ENCODE measurements at places on chromosomes 5 and 9.
A peak's percentile ranks its signal among the peaks of the same experiment; 100 is the strongest.

GRCh38 chr9:126763130-126763764, 41.6 kb upstream of the ZBTB43 start:
- no peak for DNase-seq

GRCh38 chr9:134024214-134024792, 978 bp upstream of the BRD3OS start:
- DNase-seq: no peak

DNA sequence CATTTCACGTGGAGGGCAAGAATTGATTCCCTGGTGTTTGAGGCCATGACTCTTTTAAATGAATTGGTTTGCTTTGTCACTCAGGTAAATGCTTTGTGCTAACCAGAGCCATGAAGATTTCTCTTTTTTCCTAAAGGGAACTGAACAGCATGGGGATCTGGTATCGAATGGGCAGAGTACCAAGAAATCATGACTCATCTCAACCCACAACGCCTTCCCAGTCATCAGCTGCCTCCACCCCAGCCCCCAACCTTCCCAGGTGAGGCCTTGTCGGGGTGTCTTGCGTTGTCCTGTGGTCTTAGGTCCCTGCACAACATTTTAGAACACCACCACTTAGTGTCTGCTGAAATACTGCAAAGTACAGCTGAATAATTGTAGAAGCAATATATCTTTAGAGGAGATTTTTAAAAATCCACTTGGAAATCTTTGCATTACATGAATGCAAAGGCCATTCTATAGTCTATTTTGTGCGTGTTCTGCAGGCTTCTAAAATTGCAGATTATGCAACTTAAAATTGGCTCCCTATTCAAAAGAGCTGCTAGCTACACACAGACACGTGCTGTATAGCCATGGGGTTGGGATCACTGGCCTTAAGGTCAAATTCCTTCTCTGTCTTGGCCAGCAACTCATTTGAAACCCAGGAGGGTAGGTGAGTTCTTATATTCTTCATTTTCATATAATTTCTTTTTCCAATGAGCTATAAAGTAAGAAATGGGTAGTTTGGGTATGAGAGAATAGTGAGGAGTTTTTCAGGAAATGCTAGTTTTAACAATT, 69.0 kb downstream of the MVB12B start:
- no peak for DNase-seq

GRCh38 chr5:109901628-109901981, 211.9 kb downstream of the MAN2A1 start:
- DNase-seq: no peak

DNA sequence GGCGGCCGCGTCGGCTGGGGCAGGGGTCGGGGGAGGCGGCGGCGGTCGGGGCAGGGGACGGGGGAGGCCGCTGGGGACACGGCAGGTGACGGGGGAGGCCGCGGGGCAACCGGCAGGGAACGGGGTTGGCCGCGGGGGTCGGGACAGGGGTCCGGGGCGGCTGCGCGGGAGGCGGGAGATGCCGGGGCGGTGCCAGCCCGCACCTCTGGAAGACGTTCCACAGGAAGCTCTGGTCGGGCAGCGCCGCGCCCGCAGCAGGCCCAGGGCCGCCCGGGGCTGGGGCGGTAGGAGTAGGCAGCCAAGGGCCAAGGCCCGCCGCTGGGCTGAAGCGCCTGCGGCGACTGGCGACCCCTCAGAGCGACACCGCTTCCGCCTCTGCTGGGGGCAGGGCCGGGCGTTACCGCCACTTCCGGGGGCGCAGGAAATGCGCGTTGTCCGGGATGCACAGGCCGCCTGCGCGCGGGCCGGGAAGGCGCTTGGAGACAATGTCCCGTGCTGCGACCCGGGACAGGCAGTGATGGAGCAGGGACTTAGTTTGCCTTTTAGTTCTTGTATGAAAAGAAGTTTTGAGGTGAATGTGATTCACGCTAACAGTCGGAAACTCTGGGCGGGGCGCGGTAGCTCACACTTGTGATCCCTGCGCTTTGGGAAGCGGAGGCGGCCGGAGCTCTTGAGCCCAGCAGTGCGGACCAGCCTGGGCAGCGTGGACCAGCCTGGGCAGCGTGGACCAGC, 110.0 kb upstream of the LPCAT1 start:
- peak; percentile 77 for DNase-seq

GRCh38 chr9:99588299-99588698, 233.4 kb upstream of the NR4A3 start:
- DNase-seq: no peak

Data from NCI-H2227 treated with DMSO at 0.1 percent for 48 hours (cell line).